ENCODE measurements at places on chromosomes 1 and 21. TPM values are rescaled to one million over a fixed set of nuclear protein-coding genes. Genes with fewer than 3 reads are reported as not detected.

The HLX gene
- 0.20 TPM for polyA plus RNA-seq

- DNase-seq, result no peak
Observed at GRCh38 chr1:12159816-12160215, 7.0 kb upstream of the TNFRSF1B start.

DNA sequence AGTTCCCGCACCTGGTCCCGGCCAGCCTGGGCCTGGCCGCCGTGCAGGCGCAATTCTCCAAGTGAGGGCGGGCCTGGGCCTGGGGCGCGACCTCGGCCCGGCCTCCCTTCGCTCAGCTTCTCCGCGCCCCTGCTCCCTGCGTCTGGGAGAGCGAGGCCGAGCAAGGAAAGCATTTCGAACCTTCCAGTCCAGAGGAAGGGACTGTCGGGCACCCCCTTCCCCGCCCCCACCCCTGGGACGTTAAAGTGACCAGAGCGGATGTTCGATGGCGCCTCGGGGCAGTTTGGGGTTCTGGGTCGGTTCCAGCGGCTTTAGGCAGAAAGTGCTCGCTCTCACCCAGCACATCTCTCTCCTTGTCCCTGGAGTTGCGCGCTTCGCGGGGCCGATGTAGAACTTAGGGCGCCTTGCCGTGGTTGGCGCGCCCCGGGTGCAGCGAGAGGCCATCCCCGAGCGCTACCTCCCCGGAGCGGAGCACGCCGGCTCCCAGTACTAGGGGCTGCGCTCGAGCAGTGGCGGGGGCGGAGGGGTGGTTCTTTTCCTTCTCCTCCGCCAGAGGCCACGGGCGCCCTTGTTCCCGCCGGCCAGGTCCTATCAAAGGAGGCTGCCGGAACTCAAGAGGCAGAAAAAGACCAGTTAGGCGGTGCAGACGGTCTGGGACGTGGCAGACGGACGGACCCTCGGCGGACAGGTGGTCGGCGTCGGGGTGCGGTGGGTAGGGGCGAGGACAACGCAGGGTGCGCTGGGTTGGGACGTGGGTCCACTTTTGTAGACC is 1.2 kb downstream of the OLIG1 start:
- DNase-seq, result no peak

GRCh38 chr1:97384294-97384968 is 536.4 kb downstream of the DPYD start:
- no peak for DNase-seq

DNA sequence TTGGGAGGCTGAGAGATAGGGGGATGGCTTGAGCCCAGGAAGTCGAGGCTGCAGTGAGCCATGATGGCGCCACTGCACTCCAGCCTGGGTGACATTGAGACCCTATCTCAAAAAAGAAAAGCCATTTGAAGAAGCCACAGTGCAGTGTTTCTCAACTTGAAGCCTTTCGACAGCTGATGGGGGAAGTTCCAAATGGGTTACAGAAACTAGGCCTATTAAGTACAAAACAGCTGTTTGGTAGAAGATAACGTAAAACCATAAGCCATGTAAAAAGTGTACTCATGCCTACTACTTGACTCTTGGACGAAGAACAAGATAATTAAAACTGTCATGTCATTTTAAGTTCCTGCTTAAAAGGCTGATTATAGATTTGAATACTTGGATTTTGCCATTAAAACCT is 16.6 kb downstream of the COPA start:
- DNase-seq, result no peak

DNA sequence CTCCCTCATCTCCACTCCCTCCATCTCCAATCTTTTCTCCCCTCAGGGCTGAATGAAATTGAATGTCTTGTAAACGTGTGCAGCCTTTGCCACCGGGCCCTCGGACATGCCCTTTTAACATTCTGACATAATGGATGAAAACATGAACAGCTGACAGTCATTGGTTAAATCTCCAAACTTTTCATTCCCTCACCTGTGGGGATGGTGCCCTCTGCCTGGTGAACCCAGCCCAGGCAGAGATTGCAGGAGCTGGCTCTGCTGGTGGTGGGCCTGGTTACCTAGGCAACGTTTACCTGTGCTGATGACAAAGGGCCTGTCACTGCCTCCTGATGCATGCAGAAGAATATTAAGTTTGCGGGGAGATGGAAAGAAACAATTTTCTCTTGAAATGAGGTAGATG is 21.3 kb downstream of the ST6GALNAC3 start:
- no peak for DNase-seq

GRCh38 chr1:74908797-74909196 is 175.8 kb downstream of the TYW3 start:
- DNase-seq, result no peak

The AIDA gene
- polyA plus RNA-seq, result 34.6 TPM

DNA sequence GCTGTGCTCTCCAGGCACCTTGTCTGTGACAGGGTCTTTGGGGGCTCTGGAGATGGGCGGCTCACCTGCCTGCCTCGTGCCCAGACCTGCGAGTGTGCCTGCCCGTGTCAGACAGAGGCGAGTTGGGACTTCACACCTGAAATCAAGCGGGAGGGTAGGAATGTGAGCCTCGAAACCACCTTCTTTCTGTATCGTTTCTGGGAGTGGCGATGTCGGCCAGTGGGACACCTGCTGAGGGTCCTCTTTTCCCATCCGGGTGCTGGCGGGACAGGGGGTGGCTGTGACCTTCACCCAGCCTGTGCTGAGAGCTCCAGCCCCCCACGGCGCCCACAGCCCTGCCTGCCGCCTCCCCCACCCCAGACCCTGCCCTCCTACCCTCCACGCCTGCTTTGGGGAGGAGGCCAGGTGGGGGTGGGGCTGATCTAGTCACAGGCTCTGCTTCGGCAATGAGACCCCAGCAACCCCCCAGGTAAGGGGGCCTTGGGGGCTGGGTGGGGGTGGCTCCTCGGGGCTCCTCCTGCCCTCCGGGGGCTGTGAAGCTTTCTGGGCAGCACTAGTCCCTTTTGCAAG is 15.6 kb upstream of the FAAP20 start:
- DNase-seq, result no peak

DNA sequence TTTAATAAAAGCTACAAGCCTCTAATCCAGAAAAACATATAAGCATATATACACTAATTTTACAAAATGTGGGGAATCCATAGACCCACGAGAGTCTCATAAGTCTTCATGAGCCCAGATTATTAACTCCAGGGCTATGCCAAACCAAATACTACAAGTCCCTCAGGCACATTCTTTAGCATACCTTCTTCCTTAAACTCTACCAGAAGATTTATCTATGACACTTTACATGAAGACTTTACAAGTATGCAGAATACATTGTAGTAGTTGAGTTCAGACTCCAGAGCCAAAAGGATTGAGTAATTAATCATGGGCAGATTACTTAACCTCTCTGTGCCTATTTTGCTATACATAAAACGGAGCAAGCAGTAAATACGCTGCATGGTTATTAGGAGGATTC is 793.7 kb upstream of the ADGRL2 start:
- DNase-seq, result no peak

- DNase-seq, result no peak
Observed at GRCh38 chr21:20377250-20377649, 621.0 kb upstream of the NCAM2 start.

- DNase-seq, result no peak
Observed at GRCh38 chr1:39266269-39266668, 61.8 kb downstream of the MACF1 start.

GRCh38 chr1:221667504-221667903 is 74.4 kb downstream of the DUSP10 start:
- DNase-seq, result no peak

The B3GALT2 gene
- polyA plus RNA-seq, result not detected

GRCh38 chr1:160001440-160001839 is 30.4 kb downstream of the PIGM start:
- DNase-seq, result no peak

- peak; percentile 22 for DNase-seq
Observed at GRCh38 chr1:8567146-8567545, 249.2 kb downstream of the SLC45A1 start.

DNA sequence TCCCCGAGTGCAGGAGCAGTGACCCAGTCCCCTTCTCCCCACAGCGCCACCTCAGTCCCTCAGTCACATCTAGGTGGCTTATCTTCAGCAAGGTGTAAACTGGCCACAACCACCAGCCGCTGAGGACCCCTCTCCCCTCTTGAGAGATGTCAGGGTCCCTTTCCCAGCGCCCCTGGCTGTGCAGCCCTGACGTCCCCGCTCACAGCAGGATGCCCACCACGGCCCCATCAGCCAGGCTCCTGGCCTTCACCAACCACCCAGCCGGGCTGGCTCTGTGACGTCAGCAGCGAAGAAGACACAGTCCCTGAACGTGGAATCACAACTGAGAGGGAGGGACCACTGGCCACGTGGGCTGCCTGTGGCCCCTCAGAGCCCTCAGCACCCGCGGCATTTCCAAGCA is 249.4 kb downstream of the NPHP4 start:
- no peak for DNase-seq

The SETDB1 gene
- 33.1 TPM for polyA plus RNA-seq

DNA sequence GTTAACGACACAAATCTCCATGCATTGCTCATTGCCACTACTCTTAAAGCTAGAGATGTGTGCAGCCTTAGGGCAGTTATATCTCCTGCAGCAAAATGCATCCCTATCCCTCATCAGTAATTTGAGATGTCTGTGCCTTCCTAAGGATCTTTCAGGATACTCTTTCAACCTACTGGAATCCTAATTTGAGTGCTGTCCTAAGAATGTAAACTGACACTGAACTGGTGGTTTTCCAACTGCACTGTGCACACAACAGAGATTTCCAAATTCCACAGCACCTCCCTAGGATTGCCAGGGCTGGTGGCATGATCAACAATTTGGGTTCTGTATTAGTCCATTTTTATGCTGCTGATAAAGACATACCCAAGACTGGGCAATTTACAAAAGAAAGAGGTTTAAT is 193.9 kb downstream of the LTN1 start:
- no peak for DNase-seq

DNA sequence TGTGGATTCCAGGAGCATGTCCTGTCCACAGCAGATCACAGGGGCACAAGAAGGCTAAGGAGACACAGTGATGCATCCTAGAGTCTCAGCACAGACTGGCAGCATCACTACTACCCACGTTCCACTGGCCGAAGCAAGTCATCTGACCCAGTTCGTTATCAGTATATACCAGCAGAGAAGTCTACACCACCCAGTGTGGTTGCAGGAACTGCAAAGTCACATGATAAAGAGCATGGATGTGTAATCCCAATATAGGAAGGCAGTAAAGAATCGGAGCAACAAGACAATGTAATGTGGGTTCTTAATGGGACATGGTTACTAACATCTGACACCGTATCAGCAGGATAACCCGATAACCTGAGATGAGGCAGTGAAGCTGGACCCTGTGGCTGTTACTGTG is 246.6 kb downstream of the RRAGC start:
- no peak for DNase-seq

GRCh38 chr1:234546890-234547788 is 62.8 kb downstream of the IRF2BP2 start:
- DNase-seq, result no peak

GRCh38 chr1:9612871-9613624 is 24.3 kb downstream of the TMEM201 start:
- no peak for DNase-seq

The OR2L2 gene
- polyA plus RNA-seq, result not detected

DNA sequence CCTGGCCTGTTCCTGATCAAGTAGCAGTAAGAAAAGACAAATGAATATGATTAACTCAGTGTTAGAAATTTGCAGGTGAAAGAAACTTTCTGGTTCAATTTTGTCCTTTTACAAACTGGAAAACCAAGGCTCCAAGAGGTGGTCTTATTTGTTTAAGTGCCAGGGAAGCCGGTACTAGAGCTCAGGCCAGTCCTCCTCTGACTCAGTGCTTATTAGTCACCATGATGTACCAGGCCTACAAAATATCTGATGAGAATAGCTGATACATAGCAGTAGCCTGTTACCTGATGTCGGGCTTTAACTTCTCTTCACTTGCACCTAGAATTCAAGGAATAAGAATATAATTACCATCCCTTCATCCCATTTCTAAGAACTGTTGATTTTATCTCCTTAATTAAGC is 394.8 kb downstream of the LMX1A start:
- no peak for DNase-seq

- no peak for DNase-seq
Observed at GRCh38 chr1:8754247-8754650, 63.2 kb downstream of the RERE start.

DNA sequence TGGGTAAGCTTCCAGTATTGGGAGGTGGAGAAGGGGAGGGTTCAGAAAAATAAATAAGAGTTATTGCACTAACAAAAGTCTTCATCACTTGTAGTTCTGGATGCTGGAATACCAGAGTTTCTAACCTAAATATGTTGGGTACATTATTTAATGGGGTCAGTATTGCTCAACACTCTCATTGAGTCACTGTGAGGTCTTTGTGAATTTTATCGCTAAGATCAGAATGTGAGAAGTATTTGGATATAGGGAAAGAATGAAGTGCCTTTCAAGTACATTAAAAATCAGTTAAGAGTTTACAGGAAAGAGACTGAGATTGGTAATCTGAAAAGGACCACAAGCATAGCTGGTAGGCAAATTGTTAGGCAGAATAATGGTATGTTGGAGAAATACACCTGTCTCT is 8.8 kb downstream of the SNRPE start:
- DNase-seq, result no peak

- DNase-seq, result peak; percentile 26
Observed at GRCh38 chr1:8468751-8469150, 150.8 kb downstream of the SLC45A1 start.

GRCh38 chr1:88655685-88656299 is 28.3 kb upstream of the PKN2 start:
- peak; percentile 10 for DNase-seq

DNA sequence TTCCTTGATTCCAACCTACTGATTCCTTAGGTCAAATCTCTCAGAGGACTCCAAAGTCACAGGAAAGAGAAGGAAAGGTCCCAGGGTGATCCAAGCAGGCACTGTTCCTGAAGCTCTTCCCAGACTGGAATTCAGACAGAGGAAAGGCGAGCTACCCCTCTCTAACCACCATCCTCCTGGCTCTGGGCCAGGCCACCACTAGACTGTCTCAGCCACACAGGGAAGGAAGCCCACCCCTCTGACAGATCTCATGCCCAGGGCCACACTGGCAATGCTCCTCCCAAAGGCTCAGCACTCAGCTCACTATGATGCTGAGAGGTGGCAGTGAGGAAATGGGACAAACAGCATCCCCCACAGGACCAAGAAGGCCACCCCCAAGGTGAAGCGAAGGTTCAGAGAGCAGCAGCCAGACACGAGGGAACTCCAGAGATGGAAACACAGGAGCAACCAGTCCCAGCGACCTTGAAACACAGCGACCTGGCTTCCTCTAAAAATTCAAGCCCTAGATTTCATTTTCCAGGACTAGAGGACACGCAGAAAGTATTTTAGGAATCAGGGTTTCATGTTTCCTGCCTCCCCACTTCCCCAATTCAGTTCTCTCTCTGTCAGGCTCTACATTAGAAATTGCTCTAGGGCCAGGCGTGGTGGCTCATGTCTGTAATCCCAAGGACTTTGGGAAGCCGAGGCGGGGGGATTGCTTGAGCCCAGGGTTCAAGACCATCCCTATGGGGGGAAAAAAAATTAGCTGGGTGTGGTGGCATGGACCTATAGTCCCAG is 18.8 kb downstream of the PIK3C2B start:
- no peak for DNase-seq
